Stimulated activated CD8-positive, alpha-beta memory T cell treated with anti-CD3 and anti-CD28 coated beads, Interleukin-4, amount 100 ng/mL, for 1 hour (primary cell): ENCODE measurements at places on chromosomes 1 and 21.

DNA sequence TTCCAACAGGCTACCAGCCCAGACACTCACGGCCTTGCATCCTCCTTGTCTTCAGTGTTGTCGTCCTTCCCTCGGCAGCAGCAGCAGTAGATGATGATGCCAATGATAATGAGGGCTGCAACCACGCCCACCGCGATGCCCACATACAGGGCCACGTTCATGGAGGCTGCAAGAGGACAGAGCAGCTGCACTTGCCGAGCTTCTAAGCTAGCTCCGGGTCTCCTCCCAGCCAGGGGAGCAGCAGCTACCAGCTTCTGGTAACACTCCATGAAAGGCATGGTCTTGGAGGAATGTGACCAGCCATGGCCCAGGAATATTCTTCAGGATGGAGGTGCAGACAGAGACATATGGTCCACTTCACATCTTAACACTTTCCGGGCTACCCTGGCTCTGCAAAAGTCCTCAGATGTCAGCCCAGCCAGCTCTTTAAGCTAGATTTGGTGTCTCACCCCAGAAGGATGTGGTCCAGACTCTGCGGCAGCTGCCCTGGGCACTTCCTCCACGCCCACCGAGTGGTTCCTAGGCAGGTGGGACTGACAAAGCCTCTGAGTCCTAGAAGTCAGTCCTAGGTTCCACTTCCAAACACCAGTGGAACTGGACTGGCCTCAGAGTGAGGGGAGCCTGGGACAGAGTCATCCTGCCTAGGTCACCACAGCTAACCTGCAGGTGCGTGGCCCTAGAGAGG, 35.1 kb downstream of the GPA33 start:
- DNase-seq, result no peak

GRCh38 chr1:165633614-165634013, 2.6 kb downstream of the MGST3 start:
- no peak for DNase-seq

GRCh38 chr1:223225481-223225880, 82.4 kb upstream of the TLR5 start:
- no peak for DNase-seq

GRCh38 chr1:206705726-206706297, 21.1 kb downstream of the MAPKAPK2 start:
- no peak for DNase-seq

- no peak for DNase-seq
These were observed 190.2 kb downstream of the NR5A2 start for GRCh38 chr1:200217703-200218102.

GRCh38 chr1:193729429-193729828, 543.0 kb upstream of the B3GALT2 start:
- DNase-seq, result no peak

DNA sequence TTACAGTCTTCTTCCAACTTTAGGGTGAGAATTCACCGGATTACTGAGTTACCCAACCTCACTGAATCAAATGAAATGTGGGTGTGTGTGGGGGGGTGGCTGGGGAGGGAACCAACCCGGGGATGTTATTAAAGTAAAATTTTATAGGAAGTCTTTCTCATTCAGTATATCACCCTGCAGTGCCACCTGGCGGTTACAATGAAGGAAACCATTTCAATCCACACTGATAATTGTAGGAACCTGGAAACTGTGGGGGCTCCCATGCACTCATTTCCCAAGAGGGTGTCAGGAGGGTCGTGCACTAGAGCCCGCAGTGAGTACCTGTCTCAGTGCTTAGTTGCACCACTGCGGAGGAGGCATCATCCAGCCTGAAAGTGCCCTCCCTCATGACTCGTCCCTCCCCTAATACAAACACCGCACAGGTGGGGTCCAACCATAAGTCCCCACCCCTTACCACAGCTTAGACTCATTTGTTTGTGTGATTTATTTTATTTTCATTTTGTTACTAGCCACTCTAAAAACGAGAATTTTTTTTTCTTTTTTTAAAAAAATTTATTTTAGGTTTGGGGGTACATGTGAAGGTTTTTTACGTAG, 29.1 kb upstream of the IGSF5 start:
- no peak for DNase-seq

DNA sequence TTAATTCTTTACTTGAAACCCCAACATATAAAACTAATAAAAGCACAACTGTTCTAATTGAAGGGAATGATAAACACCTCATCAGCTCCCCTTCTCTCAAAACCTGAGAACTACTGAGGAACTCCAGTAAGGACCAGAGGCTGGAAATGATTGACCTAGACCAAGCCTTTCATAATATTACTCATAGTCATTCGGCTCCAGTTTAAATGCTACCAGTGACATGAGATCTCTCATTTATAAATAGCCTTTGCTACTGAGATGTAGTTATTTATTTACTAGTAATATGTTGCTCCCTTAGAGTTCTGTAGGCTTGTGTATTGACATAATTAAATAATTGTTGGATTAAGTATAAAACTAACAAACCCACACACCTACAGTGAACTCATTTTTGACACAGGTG, 209.8 kb upstream of the PRMT6 start:
- DNase-seq, result no peak

DNA sequence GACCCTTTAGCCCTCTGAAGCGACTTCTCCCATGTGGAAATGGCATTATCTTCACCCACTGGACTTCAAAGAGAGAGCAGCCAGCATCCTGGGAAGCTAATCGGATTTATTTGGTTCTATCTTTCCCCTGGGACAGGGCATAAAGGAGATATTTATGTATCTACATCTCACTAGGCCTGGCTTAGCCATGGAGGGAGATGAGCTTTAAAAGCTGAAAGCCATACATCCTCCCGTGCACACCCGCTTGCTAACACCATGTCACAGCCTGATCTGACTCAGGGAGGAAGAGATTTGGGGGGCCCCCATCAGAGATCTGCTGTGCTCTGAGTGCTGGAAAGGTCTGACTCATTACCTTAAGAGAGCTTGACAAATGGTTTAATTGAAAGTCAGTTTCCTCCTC, 155.9 kb downstream of the PLXNA2 start:
- no peak for DNase-seq

DNA sequence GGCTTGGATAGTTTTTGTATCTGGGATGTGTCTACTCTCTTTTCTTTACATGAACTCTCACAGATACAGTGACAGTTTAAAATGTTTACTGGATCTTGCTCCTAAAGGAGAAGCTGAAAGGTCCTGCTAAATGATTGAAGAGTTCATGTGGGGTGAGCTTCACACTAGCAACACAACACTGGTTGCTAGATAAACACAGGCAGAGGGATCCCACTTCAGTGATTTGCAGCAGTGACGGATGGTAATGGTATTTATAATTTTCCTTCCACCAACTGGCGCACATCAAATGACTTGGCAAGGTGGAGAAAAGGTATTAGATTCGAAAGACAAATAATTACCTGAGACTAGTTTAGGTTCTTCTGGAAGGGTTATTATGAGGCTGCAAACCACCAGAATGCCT, 270.2 kb downstream of the TBX15 start:
- no peak for DNase-seq

GRCh38 chr1:57520743-57521515, 97.1 kb upstream of the DAB1 start:
- DNase-seq, result no peak

- no peak for DNase-seq
These were observed 70.0 kb downstream of the LMO4 start for GRCh38 chr1:87398641-87399040.

DNA sequence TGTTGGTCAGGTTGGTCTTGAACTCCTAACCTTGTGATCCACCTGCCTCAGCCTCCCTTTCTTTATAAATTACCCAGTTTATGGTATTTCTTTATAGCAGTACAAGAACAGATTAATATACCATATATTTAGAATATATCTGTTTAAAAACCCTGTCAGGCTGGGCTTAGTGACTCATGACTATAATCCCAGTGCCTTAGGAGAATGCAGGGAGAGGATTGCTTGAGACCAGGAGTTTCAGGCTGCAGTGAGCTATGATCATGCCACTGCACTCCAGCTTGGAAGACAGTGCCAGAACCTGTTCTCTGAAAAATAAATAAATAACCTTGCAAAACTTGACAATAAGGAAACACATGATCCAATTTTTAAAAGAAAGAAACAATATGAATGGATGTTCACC, 43.9 kb downstream of the ZNF684 start:
- no peak for DNase-seq

GRCh38 chr1:56821462-56821797, 2.2 kb upstream of the FYB2 start:
- no peak for DNase-seq

DNA sequence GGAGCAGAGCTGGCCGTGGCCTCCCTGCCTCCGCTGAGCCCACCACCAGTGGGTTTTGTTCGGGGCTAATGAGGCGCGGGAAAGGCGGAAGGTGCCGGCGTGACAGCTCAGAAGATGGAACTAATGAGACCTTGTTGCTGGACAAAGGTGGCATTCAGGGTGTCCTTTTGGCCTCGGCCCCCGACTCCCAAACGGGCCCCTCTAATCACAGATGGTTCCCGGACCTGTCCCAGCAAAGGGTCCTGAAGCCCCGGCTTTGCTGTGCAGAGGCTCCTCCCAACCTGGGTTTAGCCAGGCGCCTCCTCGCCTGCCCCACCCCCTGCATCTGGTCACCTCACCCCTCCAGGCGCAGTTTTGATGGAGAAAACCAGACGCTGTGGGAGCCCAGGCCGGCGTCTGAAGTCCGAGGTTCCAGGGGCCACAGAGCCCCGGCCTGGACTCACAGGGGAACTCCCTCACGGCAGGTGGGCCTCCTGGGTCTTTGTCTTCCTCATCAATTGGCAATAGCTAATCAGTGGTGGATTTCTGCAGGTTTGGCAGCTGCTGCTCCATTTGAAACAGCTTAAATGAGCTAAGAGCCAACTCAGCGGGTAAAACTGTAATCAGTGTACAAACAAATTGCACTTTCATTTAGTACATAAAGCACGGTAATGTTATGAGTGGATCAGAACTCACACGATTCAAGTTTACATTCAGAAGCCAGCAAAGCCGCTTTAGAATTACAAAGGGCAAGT, 44.3 kb upstream of the ADARB1 start:
- no peak for DNase-seq

- DNase-seq, result no peak
These were observed 995 bp downstream of the COLGALT2 start for GRCh38 chr1:184036517-184036949.

DNA sequence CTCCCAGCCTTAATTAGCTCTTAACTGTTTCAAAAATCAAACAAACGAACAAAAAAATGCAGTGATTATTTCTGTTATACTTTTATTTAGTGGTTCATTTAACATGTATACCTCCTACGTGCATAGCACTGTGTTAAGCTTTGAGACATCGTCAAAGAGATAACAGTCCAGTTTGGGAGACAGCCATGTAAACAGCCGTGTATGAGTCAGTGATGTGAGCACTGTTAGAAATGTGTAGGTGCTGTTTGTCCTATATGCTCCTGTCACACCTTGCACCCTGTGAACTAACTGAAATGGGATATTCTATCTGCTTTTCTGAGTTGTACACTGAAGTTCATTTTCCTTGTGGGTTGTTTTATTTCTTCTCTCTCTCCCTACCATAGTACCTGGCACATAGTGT, 109.7 kb upstream of the CACYBP start:
- DNase-seq, result no peak

- DNase-seq, result no peak
These were observed 1.3 kb downstream of the KMO start for GRCh38 chr1:241533326-241534115.

DNA sequence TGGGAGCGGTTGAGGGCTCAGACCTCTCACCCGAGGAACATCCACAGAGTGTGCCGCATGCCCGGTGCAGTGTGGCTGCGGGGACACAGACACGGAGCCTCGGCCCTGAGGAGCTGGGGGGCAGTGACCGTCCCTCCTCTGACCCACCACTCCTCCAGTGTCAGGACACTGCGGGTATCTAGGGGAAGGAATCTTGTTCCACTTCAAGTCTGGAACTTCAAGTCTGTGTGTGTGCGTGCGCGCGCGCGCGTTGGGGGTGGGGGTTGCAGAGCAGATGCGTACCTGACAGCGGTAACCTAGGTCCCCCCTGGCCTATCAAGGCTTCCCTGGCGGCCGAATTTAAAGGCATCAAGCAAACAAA, 17.3 kb downstream of the PCSK9 start:
- DNase-seq, result no peak

GRCh38 chr1:44694863-44695478, 20.5 kb downstream of the ARMH1 start:
- DNase-seq, result no peak

GRCh38 chr1:86200901-86201300, 44.3 kb upstream of the COL24A1 start:
- DNase-seq, result no peak

DNA sequence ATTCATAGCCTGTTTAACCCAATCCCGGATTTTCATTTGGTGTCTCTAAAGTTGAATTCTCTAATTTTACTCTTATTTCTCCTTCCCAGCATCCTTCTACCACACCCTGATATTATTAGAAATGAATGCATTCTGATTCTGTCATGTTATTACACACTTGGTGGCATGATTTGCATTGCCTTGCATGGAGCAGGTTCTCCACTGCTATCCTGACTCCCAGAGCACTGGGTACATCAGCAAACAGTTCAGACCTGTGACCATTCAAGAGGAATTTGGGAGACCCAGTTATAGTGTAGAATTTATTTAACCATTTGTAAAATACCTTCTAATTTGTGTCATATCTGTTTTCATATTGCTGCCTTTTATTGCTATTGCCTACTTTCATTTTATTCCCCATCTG, 2.6 kb downstream of the LRRC8B start:
- DNase-seq, result no peak

GRCh38 chr1:14140831-14141401, 440.9 kb downstream of the PRDM2 start:
- no peak for DNase-seq

DNA sequence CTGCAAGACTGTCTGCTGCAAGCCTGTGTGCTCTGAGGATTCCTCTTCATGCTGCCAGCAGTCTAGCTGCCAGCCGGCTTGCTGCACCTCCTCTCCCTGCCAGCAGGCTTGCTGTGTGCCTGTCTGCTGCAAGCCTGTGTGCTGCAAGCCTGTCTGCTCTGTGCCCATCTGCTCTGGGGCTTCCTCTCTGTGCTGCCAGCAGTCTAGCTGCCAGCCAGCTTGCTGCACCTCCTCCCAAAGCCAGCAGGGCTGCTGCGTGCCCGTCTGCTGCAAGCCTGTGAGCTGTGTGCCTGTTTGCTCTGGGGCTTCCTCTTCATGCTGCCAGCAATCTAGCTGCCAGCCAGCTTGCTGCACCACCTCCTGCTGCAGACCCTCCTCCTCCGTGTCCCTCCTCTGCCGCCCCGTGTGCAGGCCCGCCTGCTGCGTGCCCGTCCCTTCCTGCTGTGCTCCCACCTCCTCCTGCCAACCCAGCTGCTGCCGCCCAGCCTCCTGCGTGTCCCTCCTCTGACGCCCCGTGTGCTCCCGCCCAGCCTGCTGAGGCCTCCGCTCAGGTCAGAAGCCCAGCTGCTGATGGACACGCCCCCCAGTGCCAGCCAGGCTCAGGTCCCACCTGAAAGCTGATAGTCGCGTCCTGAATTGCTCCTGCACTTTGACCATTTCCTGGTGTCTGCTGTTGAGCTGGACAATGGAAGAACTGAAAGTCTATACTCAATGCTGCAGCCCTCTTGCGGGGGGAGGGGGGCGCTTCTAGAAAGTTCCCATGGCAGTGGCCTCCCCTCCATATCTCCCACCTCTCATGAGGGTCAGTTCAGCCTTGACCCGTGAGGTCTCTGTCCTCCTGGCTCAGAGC, 1.2 kb downstream of the KRTAP10-4 start:
- DNase-seq, result no peak

- no peak for DNase-seq
These were observed 4.8 kb downstream of the PDZK1IP1 start for GRCh38 chr1:47184822-47185677.
